ENCODE measurements at places on chromosomes 5 and 9. TPM values are rescaled to one million over a fixed set of nuclear protein-coding genes. Genes with fewer than 3 reads are reported as not detected.

The CDC20B gene
- total RNA-seq: 0.14 TPM

The PCDHB3 gene
- not detected for total RNA-seq

The RCL1 gene
- total RNA-seq: 41.9 TPM

The SPINK4 gene
- not detected for total RNA-seq

The ADAMTSL1 gene
- total RNA-seq: not detected

The STOM gene
- 107 TPM for total RNA-seq

The CDX1 gene
- not detected for total RNA-seq

The ADAMTS6 gene
- 0.11 TPM for total RNA-seq

The GPR151 gene
- total RNA-seq: not detected

The PPP3R2 gene
- not detected for total RNA-seq

The FAM193B gene
- total RNA-seq: 28.4 TPM

The TAF11L9 gene
- total RNA-seq: not detected

The SNCAIP gene
- not detected for total RNA-seq

The LCN1 gene
- not detected for total RNA-seq

The PCDHGA8 gene
- total RNA-seq: not detected

The AP3S1 gene
- total RNA-seq: 85.5 TPM

The TRAF1 gene
- 7.0 TPM for total RNA-seq

The ZDHHC21 gene
- total RNA-seq: 2.0 TPM

The QRFP gene
- not detected for total RNA-seq

The OR1J4 gene
- not detected for total RNA-seq

The IFNA13 gene
- not detected for total RNA-seq

The TEK gene
- 0.15 TPM for total RNA-seq

The HEMGN gene
- not detected for total RNA-seq

The WDR38 gene
- total RNA-seq: not detected

The CARD6 gene
- total RNA-seq: 4.5 TPM

The ENTPD2 gene
- 0.67 TPM for total RNA-seq
